ENCODE measurements at places on chromosomes 11 and 22. TPM values are rescaled to one million over a fixed set of nuclear protein-coding genes. Genes with fewer than 3 reads are reported as not detected.

PATE4 gene
- not detected for total RNA-seq

MMP10 gene
- total RNA-seq, result 0.95 TPM

APOA5 gene
- not detected for total RNA-seq

TIGD3 gene
- 1.0 TPM for total RNA-seq

SAA4 gene
- not detected for total RNA-seq

GGTLC2 gene
- total RNA-seq, result not detected

ELF5 gene
- total RNA-seq, result not detected

KLHL35 gene
- total RNA-seq, result 1.1 TPM

DNAJC4 gene
- total RNA-seq, result 19.5 TPM

XBP1 gene
- total RNA-seq, result 65.0 TPM

PPP2R5B gene
- total RNA-seq, result 5.5 TPM

OR10AG1 gene
- not detected for total RNA-seq

PRDM11 gene
- total RNA-seq, result 6.9 TPM

SMTNL1 gene
- not detected for total RNA-seq

VSIG10L2 gene
- not detected for total RNA-seq

MTA2 gene
- total RNA-seq, result 86.2 TPM

KDM4E gene
- not detected for total RNA-seq

FADS2 gene
- total RNA-seq, result 285 TPM

ME3 gene
- 14.1 TPM for total RNA-seq

CCDC73 gene
- total RNA-seq, result 0.05 TPM

FIBIN gene
- total RNA-seq, result not detected

MMP27 gene
- total RNA-seq, result not detected

NF2 gene
- 14.2 TPM for total RNA-seq

OR52E8 gene
- total RNA-seq, result not detected

FZD4 gene
- total RNA-seq, result 1.1 TPM

CBLIF gene
- total RNA-seq, result not detected

SC5D gene
- 10.3 TPM for total RNA-seq

CNIH2 gene
- 2.1 TPM for total RNA-seq

KCTD17 gene
- 26.3 TPM for total RNA-seq

USP47 gene
- total RNA-seq, result 25.0 TPM
